ENCODE measurements at places on chromosomes 7 and 10.

GRCh38 chr7:155798673-155799439 lies 13.4 kb downstream of the SHH start:
- no peak for DNase-seq

GRCh38 chr7:80060218-80060806 lies 74.3 kb upstream of the GNAI1 start:
- DNase-seq, result no peak

- DNase-seq, result no peak
Measured at GRCh38 chr7:155375337-155376277, 77.9 kb downstream of the INSIG1 start.

DNA sequence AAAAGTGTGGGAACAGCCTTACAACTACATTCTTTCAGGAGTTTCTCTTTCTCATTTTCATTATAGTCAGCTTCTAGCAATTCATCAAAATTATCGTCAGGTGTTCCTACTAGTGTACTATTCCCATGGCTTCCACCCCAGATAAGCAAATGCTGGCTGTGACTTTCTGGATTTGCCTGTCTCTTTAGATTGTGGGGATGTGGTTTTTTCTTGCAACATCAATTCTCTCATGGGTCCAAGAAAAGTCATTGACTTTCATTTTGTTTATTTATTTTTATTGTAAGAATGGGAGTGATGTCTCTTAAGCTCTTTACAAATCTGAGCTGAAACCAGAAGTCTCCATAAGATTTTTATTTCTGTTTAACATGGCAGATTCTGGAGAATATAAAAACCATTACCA lies 349.7 kb upstream of the SEMA3C start:
- DNase-seq, result no peak

DNA sequence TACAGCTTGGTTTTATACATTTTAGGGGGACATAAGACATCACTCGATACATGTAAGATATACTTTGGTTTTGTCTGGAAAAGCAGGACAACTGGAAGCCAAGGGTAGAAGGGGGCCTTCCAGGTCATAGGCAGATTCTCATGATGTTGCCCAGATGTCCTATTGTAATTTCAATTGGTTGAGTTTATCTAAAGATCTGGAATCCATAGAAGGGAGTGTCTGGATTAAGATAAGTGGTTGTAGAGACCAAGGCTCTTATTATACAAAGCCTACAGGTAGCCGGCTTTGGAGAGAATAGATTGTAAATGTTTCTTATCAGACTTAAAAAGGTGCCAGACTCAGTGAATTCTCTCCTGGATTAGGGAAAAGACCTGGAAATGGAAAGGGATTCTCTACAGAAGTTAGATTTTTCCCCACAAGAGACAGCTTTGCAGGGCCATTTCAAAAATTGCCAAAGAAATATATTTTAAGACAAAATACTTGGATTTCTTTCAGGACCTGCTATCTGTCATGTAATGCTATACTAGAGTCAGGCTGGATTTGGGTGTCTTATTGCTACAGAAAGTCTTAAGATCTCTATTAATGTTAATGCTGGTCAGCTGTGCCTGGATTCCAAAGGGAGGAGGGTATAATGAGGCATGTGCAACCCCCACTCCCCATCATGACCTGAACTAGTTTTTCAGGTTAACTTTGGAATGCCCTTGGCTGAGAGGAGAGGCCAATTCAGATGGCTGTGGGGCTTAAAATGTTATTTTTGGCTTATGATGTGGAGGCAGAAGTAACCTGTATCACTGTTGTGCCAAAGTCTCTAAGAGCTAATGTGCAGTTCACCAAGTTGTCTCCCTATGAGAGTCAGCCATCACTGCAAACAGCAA lies 511.1 kb upstream of the C7orf33 start:
- DNase-seq, result no peak

GRCh38 chr7:33727315-33727714 lies 178.0 kb upstream of the BMPER start:
- no peak for DNase-seq

GRCh38 chr10:112471878-112472487 lies 25.0 kb downstream of the VTI1A start:
- no peak for DNase-seq

DNA sequence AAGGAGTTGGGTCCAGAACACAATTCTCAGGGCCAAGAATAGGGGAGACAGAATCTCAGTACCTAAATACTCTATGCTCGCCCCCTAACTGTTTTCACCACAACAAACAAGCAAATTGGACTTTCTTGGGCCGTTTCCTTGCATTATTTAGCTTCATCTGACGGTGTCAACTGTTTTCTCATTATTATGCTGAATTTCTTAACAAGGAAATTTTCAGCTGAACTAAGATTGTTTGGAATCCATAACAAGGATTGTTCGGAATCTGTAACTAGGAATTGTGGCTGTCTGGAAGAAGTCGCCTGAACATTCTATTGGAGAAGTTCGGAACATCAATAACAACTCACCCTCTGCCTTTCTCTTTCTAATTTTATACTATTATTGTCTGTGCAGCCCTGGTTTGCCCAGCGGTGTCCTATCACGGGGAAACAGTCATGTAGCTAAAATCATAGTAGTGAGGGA lies 15.5 kb upstream of the DLX6 start:
- no peak for DNase-seq

DNA sequence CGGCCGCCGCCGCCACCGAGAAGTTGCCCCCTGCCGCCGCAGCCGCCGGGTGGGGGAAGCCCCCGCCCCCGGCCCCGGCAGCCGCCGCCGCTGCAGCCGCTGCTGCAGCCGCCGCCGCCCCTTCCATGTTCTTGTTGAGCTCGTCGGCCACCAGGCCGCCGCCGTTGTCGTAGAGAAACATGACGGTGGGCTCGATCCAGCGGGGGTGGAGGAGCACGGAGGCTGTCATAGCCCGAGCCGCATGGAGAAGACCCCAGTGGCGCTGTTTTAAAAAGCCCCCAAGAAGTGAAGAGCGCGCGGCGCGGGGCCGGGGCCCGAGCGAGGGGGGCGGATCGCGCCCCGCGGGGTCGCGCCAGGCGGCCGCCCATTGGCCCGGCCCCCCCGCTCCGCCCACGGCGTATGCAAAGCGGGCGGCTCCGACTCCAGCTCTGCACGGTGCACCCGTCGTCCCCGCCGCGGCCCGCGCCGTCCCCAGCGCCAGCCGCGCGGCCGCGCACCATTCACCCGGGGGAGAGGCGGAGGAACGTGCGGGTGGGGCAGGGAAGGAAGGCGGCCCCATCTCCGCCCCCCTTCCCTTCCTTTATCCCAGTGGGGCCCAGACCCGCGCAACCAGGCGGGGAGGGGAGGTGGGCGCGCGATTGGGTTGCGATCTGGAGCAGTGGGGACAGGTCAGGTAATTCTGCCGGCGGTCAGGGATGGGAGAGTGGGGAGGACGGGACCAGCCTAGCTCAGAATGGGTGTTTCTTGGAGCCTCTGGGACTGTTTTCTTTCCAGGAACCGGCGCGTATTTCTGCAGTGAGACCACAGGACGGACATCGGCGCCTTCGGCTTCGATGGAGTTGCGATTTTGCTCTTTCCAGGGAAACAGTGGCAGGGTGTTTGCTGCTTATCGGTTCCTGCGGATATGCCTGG lies at the start of gene HOXA13:
TSS of gene HOXA13 (minus strand) at position 243 of the 912 bp plus-strand sequence. CDS start at position 229, 14 bp downstream.
- no peak for DNase-seq

- no peak for DNase-seq
Measured at GRCh38 chr10:32376771-32377170, 29.8 kb upstream of the EPC1 start.

GRCh38 chr7:70131817-70132216 lies 533.5 kb downstream of the AUTS2 start:
- DNase-seq, result no peak

GRCh38 chr7:139568813-139569490 lies 45.5 kb downstream of the CLEC2L start:
- DNase-seq, result no peak

DNA sequence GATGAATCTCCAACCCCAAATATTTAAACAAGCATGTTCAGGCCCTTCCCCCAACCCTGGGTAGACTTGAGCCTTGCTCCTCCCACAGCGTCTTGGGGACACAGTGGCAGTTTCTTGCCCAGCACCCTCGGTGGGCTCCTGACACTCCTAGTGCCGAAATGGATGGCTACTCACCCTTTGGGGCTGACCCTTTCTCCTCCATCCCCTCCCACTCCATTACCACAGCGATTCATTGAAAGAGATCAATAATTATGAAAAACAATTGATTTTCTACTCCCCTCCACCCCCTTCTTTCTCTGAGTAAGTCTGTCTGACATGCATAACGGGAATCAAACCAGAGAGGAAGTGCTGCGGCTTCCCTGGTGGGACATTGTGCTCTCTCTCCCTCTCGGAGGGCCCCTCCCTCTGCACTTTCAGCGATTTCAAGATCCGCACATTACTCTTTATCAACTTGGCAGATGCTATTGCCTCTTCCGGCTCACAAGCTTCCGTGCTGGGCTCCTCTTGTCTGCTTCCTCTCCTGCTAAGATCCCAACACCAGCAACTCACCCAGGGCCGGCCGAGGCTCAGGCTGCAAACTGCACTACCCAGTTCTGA lies 79.0 kb upstream of the PLXNA4 start:
- DNase-seq, result no peak

- no peak for DNase-seq
Measured at GRCh38 chr10:33365301-33365700, 30.8 kb upstream of the NRP1 start.

- no peak for DNase-seq
Measured at GRCh38 chr7:112414855-112415490, 35.3 kb upstream of the IFRD1 start.

DNA sequence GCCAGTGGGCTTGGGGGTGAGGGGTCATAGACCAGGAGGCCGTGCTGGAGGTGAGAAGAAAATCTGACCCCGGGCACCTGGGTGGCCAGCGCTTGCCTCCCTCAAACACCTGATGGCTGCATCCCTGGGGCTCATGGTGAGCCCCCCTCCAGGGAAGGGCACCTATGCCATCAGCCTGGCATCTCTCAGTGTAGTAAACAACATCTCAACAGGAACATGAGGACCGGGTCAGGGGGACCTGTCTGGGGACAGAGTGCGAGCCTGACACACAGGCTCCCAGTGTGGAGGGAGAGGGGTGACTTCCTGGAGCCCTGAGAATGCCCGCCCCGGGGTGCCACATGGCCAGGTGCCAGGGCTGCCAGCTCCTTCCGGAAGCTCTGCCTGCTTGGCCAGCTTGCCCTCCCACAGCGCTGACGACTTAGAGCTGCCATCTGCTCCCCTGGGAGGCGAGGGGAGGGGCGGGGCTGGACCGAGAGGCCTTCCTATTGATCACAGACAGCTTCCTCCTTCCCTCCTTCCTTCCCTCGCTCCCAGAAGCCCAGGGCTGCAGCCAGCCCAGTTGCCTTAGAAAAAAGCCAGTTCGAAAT lies 12.3 kb downstream of the STX1A start:
- DNase-seq, result peak; percentile 95

- no peak for DNase-seq
Measured at GRCh38 chr10:32471232-32471631, 25.3 kb downstream of the CCDC7 start.

GRCh38 chr7:98254951-98255610 lies 3.0 kb upstream of the TECPR1 start:
- no peak for DNase-seq

DNA sequence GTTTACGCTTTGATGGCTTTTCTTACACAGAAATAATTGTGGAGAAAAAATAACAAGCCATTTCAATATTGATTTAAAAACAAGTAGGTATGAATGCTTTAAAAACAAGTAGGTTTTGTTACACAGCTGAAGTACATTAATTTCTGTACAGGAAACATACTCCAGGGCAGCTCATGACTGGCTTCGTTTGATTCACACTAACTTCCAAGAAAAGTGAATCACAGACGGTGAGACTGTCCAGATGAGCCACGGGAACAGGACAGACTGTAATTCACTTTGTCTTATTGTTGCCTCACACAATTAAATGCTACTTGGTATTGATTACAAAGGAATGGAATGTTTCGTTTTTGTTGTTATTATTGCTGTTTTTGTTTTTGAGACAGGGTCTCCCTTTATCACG lies 26.6 kb upstream of the SNX10 start:
- no peak for DNase-seq

DNA sequence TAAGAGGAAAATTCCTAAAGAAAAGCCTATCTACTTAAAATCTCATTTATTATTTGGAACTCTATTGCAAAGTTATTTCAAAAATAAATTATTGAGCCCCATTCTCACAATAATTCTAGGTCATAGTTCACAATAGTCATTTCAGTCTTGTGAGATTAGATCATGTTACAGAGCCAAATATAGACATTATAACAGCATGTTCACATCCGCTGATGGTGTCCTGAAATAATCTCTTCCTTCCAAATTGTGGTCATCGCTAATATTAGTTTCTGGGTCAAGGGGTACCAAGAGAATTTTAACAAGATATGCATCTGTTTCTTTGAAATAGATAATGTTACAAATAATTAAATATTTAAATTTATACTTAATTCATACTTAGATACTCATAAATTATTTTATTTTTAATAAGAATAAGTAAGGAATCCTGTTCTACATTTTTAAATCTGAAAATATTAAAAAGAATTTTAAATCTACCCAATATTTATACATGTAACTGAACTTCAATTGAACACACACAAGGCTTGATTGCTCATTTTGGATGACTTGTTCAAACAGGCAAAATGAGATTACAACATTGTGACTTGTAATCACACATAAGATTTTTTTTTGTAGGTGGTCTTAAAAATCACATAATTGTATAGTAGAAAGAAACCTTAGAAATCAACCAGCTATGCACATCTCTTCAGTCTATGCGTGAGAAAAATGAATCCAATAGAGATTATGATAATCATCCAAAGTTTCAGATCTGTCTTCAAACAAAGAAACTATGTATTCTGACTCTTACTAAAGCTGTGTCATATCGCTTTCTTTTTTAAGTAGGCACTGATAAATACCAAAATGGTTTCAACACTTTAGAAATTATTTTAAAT lies 13.1 kb downstream of the GNAT3 start:
- no peak for DNase-seq

GRCh38 chr10:51651063-51651462 lies 48.3 kb downstream of the CSTF2T start:
- no peak for DNase-seq

- no peak for DNase-seq
Measured at GRCh38 chr10:120715171-120715570, 136.0 kb upstream of the WDR11 start.

DNA sequence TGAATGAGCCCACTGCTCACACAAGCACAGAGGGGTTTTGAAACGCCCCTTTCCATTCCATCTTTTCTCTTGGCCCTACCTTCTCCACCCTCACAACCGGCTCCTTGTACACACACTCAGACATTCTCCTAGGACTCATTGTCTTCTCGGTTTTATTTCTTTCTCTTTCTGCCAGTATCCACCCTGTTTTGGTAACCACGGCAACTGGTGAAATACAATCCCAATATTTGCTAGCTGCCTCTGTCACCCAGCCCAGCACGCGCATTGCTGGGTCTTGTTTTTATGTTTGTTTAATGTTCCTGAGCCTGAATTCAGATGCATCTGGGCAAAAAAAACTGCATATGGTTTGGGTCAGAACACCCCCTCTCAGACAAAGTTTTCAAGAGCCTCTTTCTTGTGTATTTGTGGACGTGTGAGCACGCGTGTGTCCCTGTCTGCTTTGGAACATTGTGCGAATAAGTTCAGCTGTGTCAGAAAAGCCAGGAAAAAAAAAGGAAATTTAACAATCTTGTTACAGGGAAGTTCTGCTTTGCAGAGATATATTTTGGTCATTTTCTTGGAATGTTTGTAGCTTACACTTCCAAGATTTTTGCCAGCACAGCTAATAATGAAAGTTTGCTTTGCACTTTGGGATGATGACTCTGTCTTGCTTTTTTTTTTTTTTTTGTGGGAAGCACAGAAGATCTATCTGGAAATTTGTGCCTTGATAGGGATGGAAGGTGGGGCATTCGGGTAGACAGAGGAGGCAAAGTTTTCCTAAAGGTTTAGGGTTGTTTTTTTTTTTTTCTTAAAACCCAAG lies 225.9 kb downstream of the TRIL start:
- no peak for DNase-seq

- DNase-seq, result no peak
Measured at GRCh38 chr10:5089865-5090264, 4.3 kb upstream of the AKR1C3 start.

All from posterior cingulate gyrus (tissue), 11 donors.